ENCODE measurements at places on chromosomes 12 and 14. TPM values are rescaled to one million over a fixed set of nuclear protein-coding genes. Genes with fewer than 3 reads are reported as not detected.

The PTPRO gene
- not detected for total RNA-seq

The TBC1D30 gene
- 14.0 TPM for total RNA-seq

The AGAP2 gene
- total RNA-seq, result 0.29 TPM

The SYT10 gene
- total RNA-seq, result not detected

The CCDC38 gene
- total RNA-seq, result 0.10 TPM

The PLCZ1 gene
- not detected for total RNA-seq

The COL2A1 gene
- total RNA-seq, result under 0.01 TPM

The LTBP2 gene
- 243 TPM for total RNA-seq

The HOXC4 gene
- total RNA-seq, result not detected

The CFAP54 gene
- total RNA-seq, result 15.0 TPM

The MTA1 gene
- total RNA-seq, result 121 TPM

The ARL1 gene
- 70.8 TPM for total RNA-seq

The PRB2 gene
- not detected for total RNA-seq

The AMHR2 gene
- total RNA-seq, result not detected

The IAPP gene
- not detected for total RNA-seq

The HHIPL1 gene
- total RNA-seq, result 3.3 TPM

The ARHGAP9 gene
- total RNA-seq, result not detected

The APOF gene
- not detected for total RNA-seq

The POTEM gene
- total RNA-seq, result not detected

The RFC5 gene
- 15.7 TPM for total RNA-seq

The SPIC gene
- not detected for total RNA-seq

The HNRNPC gene
- total RNA-seq, result 625 TPM

The TBX5 gene
- not detected for total RNA-seq

The B4GALNT3 gene
- not detected for total RNA-seq

The FAM186B gene
- total RNA-seq, result 0.65 TPM

All from vein endothelial cell (primary cell).